Umbilical cord (tissue), 2 donors: ENCODE measurements at places on chromosomes 2 and 18.

DNA sequence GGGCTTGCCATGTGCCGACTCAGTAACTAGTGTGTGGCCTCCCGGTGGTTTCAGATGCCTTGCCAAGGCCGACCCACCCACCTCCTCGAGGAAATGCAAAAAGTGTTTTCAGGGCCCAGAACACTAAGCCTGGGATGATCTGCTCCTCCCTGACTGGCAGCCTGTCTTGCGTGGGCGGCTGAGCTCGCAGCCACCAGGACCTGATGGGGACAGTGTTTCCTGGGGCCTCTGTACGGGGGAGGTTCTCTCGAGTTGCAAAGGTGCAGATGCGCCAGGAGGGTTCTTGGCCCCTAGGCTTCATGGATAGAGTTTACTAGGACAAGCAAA lies 85.2 kb downstream of the GLI2 start:
- DNase-seq, result peak; percentile 73

DNA sequence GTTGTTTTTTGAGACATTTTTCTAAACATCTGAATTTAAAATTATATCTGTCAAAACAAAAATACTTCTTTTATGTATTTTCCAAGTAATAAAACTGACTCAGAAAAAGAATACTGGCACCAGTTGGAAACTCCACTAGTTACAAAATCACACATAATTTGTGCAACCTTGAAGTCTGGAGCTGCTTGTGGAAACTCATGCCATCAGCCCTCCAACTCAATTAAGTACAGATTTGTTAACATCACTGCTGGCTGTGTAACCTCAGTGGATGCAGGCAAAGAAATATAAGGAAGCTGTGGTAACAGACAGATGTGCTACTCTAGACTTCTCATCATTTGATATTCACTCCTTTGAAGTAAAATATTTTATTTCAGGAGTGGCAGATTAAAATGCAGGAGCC lies 30.0 kb upstream of the RAPH1 start:
- no peak for DNase-seq

DNA sequence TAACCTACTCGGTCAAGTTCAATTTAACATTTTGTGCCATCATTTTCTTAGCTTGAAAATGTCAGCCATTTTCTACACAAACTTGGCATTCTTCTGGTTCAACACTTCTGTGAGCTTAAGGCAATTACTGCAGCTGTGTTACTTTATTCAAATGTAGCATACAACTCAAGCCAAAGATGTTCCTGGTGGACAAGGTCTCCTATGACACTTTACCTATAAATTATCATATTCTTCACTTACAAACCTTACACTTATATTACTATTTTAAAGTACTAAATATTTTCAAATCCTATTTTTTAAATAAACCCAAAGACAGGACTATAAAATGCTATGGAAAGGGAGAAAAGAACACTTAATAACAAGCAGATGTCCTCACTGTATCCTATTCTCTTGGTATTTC lies 1045.3 kb downstream of the TSN start:
- DNase-seq, result no peak

GRCh38 chr2:119721462-119721861 lies 38.3 kb upstream of the PTPN4 start:
- no peak for DNase-seq

DNA sequence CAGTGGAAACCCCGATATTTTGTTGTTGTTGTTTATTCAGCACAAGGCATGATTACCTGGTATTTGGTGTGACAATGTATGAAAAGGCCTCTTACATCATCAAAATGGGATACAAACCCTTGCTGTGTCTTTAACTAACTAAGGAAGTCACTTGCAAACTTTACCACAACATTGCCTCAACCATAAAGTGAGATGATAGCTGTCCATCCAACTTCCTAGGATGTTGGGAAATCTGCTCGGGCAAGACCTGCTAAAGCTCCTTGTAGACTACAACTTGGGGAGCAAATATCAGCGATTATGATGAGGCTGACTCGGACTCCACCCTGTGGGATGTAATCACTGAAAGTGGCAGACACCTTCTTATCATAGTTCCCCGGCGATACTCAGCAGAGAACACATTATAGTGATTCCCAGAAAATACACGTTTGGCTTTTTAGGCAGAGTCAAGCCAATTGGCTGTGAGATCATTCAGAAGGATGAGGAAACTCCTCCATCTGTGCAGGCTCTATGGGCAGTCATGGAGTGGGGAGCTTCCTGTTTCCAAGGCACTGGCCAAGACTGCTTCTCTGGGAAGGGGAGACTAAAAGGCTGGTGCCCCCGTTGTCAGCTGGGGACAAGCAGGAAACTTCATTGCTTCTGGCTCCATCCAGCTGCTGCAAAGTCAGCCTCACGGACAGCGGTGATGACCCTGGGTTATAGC lies 289.0 kb downstream of the RNF144A start:
- DNase-seq, result peak; percentile 24

DNA sequence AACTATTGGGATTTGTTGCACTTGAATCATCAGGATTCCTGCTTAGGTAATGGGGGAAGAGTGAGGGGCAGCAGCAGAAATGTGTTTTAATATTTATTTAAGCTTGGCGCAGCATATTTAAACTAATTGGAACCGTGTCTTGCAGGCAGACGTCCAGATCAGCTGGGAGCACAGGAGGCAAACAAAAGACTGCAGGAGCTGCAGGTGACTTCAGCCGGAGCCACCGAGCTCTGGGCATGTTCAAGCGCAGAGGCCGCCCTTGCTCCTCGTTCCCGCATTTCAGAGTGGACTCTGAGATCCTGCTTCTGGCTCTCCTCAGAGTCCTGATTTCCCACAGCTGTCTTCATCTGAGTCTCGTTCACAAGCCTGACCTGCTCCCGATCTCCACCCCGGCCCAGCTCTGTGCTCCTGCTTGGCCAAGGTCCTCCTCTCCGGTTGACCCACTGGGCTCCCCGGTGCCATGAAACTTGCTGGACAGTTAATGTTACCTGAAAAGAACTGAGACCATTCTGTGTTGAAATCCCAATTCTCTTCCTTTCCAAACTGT lies 475.5 kb downstream of the SOX11 start:
- no peak for DNase-seq

DNA sequence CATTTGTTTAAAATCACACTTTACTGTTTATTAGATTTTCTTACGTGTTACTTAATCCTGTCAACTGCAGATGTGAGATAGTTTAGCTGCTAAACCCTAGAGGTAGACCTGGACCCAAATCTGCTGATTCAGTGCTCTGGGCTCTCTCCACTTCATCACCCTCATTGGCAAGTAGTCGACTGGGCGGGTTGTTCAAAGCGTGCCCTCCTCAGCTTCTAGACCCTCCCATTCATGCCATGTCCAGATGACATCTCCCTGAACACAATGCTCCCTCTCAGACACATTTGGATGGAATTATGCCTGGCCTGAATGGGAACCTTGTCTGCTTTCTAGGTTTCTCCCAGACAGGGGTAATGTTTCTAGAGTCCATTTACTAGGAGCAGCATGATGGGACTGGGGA lies 43.7 kb downstream of the RPIA start:
- DNase-seq, result no peak

- no peak for DNase-seq
Observed at GRCh38 chr2:57886161-57886786, 160.3 kb upstream of the VRK2 start.

GRCh38 chr2:142223309-142223708 lies 92.5 kb upstream of the LRP1B start:
- no peak for DNase-seq

- DNase-seq, result no peak
Observed at GRCh38 chr2:240806006-240806405, 14.0 kb downstream of the KIF1A start.

GRCh38 chr2:235286622-235287374 lies 207.0 kb upstream of the AGAP1 start:
- no peak for DNase-seq

GRCh38 chr2:223563462-223563861 lies 38.7 kb downstream of the SCG2 start:
- no peak for DNase-seq

- DNase-seq, result no peak
Observed at GRCh38 chr2:146527166-146527565, 1317.7 kb upstream of the ACVR2A start.

- no peak for DNase-seq
Observed at GRCh38 chr2:237859082-237859433, 365 bp upstream of the RAMP1 start.

DNA sequence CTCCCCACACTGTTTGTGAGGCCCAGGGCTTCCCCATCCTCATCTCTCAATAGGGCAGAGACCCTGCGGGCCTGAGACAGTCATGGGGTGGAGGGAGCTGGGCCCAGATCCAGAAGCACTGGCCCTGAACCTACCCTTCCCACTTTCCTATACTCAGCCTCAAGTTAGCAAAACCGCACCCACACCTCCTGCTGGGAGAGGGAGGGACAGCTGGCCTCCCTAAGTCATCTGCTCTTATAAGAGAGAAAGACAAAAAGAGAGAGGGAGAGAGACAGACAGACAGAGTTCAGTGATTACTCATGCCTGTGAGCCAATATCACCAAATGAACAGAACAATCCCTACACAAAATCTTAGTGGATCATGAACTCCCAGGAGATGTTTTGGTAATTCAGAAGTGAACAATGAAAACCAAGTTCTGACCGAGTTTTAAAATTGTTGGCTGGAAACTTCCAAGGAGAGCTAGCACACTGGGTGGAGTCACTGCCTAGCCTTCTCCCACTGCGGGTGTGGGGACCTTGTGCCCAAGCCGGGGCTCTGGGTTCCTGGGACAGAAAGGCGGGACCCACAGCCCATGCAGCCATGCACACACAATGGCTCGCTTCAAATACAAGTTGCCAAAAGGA lies 130.5 kb downstream of the PXDN start:
- DNase-seq, result no peak

GRCh38 chr2:102365763-102366162 lies 10.2 kb downstream of the IL18R1 start:
- no peak for DNase-seq

- no peak for DNase-seq
Observed at GRCh38 chr2:224517963-224518362, 67.2 kb downstream of the CUL3 start.

DNA sequence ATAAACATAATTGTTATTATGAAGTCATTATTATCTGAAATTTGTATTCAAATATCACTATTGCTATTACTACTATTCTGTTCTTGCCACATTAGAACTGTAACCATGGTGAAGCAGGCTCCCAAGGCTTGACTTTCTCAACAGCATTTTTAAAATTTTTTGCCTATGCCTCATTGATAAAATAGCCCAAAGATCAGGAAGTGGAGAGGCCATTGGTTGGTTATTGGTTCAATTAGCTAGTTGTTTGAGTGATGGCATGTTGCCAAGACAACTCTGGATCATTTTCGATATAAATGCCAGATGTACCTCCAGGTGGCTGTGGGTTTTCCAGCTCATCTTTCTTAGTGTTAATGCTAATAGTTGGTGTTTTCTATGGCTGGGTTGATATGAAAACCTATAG lies 513.5 kb downstream of the TRIB2 start:
- peak; percentile 7 for DNase-seq

- no peak for DNase-seq
Observed at GRCh38 chr2:99111945-99112344, 29.6 kb upstream of the C2orf15 start.

DNA sequence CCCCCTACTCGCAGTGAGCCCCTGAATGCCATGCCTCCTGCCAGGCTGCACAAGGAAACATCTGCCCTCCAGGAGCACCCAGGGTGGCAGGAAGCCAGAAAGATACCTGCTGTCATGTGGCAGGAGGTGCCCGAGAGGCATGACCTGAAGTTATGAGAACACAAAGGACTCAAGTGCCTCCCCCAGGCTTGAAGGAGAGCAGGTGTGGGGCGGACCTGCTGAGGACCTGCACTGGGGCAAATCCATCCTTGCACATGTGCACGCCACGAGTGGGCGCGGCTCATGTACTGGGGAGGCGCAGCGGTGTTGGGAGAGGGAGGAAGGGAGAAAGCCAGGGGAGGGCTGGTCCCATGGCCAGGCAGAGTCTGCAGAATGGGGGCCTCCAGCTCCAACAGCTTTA lies 26.9 kb downstream of the SDC1 start:
- no peak for DNase-seq

DNA sequence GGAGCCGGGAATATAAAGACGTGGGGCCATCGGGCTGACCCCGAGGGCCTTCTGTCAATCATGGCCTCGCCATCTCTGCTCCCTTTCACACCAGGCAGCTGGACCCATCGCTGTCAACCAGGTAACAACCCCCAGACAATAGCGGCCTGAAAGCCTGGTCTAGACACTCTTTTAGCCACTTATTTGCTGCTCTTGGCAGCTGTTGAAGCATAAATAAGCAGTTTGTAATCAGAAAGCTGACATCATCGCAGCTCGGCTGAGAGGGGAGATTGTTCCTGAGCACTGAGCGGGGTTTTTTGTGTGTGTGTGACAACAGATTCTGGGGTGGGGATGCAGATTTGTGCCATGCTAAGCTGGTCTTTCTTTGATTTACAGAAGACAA lies 423.6 kb upstream of the POU3F3 start:
- no peak for DNase-seq

GRCh38 chr2:118168615-118169014 lies 80.3 kb downstream of the INSIG2 start:
- DNase-seq, result no peak

GRCh38 chr2:97734061-97735051 lies 21.0 kb downstream of the ZAP70 start:
- no peak for DNase-seq

DNA sequence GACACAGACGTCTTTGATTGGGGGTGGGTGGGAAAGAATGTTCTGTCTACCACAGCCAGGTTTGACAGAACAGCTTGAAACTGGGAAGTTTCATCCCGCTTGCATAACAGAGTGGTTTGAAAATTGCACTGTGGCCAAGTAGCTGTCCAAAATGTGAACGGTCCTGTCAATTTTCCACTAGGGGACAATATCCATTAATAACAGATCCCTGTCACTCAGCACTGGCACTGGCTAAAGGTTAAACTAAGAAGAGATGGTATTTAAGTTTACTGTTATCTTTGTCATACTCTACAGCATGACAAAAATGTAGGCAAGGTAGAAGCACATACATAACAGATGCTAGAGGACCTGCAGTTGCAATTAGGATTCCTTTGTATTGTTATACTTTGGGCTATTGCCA lies 55.6 kb upstream of the ACMSD start:
- DNase-seq, result no peak

GRCh38 chr2:160613466-160614153 lies 120.0 kb upstream of the RBMS1 start:
- no peak for DNase-seq

- DNase-seq, result no peak
Observed at GRCh38 chr18:23890589-23890988, 124.0 kb upstream of the TTC39C start.

- DNase-seq, result no peak
Observed at GRCh38 chr2:19218166-19218565, 140.3 kb downstream of the OSR1 start.

GRCh38 chr2:230162981-230163380 lies 56.8 kb downstream of the SP110 start:
- DNase-seq, result peak; percentile 6
